ENCODE measurements at places on chromosomes 4 and X. TPM values are rescaled to one million over a fixed set of nuclear protein-coding genes. Genes with fewer than 3 reads are reported as not detected.

DNA sequence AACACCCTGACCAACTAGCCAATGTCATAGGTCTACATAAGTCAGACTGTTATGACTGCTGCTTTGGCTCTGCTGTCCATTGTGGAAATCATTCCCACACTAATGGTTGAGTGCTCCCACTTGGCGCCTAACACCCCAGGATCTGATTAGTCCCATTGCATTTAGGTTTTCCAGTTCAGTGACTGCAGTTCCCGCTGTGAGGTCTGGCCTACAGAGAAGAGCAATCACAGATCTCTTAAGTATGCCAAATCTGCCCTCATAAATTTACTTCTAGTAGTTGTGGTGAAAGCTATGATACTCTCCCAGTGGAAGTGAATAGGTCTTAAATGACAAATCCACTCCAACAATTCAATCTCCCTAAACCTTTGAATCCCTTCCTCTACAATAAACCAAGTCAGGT is 77.3 kb upstream of the IL2 start:
- DNase-seq, result no peak

Gene LRAT
- total RNA-seq, result not detected

DNA sequence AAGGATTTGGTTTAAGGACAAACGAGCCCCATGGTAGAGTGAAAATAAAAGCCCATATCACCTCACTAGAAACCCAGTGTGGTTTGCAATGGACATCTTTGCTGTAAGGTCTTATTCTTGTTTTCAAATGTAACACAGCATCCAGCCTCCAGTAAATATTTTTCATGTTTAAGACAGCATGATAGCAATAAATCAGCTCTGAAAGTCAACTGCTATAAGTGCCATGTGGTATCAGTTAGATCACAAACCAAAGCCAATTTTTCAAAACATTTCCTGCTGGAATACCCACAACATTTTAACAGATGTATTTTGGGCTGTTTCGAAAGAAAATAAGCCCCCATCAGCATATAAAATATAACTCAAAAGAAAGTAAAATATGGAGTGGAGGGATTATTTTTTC is 24.0 kb upstream of the SCML1 start:
- no peak for DNase-seq

Gene EMCN
- total RNA-seq, result not detected

Gene PIR
- total RNA-seq, result 0.22 TPM

DNA sequence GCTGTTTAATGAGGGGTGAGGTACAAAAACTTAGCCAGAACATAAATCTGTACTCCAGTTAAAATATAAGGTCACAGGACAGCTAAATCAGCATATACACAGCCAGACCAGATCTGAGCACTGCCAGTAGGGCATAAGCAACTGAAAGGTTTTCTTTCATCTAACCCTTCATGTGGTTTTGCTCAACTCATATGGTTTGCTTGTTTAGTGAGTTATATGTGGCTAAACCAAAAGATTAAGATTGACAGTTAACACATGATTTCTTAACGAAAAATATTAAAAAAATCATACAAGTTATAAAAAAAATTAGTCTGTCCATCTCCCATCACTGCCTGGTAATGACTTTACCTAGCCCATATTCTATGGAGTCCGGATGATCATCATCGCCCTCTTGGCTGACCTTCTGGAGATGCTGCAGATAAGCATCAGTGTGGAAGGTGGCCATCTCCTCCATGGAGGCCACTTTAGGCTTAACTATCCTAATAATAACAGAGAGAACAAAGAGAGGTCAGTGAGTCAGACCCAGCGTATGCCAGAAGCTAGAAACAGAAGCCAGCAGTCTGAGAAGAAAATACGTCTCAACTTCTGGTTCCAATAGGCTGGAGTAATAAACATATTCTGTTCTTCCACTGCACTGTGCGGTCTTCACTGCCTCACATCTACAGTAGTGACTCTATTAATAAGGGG is 4.1 kb downstream of the HDAC8 start:
- DNase-seq, result no peak
